ENCODE measurements at places on chromosomes 3 and 15.

- no peak for DNase-seq
Measured at GRCh38 chr3:17047162-17047561, 162.4 kb downstream of the PLCL2 start.

DNA sequence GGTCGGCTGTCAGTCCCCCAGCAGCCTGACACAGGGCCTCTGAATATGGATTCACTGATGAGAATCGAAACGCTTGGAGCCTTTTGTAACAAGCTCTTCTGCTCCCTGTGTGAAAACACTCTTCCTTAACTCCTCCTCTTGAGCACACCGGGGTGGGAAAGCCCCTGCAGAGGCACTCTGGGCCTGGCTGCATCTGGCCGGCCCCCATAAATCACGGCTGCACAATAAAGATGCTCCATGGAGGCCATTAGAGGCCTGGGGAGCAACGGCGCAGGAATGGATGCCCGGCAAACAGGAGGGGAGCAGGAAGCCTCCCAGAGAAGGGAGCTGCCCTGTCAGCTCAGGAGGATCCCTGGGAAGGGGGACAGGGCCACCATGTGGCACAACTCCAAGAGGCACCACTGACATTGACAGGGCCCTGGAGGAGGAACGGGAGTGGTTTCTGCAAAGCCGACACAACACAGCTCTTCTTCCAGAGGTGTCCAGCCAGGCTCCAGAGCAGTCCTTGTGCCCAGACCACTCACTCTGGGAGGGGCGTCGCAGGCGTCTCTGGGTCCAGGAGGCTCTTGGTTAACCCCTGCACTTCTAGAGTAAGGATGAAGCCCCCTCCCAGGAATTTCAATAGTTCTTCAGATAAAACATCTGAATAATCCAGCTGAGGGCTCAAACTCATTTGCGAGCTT lies 509.3 kb upstream of the PPP2R3A start:
- DNase-seq = no peak

GRCh38 chr3:3305084-3305483 lies 125.6 kb upstream of the CRBN start:
- no peak for DNase-seq

GRCh38 chr15:93179072-93179471 lies 90.1 kb upstream of the RGMA start:
- no peak for DNase-seq

- DNase-seq = no peak
Measured at GRCh38 chr3:128554465-128555097, 61.6 kb upstream of the GATA2 start.
